Activated CD4-positive, alpha-beta memory T cell treated with anti-CD3 and anti-CD28 coated beads for 36 hours (primary cell): ENCODE measurements at places on chromosomes 16 and 17. TPM values are rescaled to one million over a fixed set of nuclear protein-coding genes. Genes with fewer than 3 reads are reported as not detected.

The CLEC19A gene
- not detected for total RNA-seq

The COA3 gene
- 36.6 TPM for total RNA-seq

The CLDN7 gene
- 1.6 TPM for total RNA-seq

The PPM1D gene
- total RNA-seq, result 9.4 TPM

The CARD14 gene
- not detected for total RNA-seq

The PRKCA gene
- 78.5 TPM for total RNA-seq

The LRRC36 gene
- 0.63 TPM for total RNA-seq

The ABCA5 gene
- 12.8 TPM for total RNA-seq

The RCVRN gene
- total RNA-seq, result not detected

The TNK1 gene
- 3.7 TPM for total RNA-seq

The TP53TG3 gene
- total RNA-seq, result not detected

The SCN4A gene
- total RNA-seq, result 0.75 TPM

The CES1 gene
- total RNA-seq, result 0.63 TPM

The SLC38A8 gene
- total RNA-seq, result not detected

The TOP3A gene
- total RNA-seq, result 52.4 TPM

The SLC22A31 gene
- total RNA-seq, result 0.39 TPM
